ENCODE measurements at places on chromosomes 13 and 19. TPM values are rescaled to one million over a fixed set of nuclear protein-coding genes. Genes with fewer than 3 reads are reported as not detected.

ZNF91 gene
- total RNA-seq: 93.9 TPM

FCAR gene
- total RNA-seq: not detected

TNFRSF19 gene
- 1.3 TPM for total RNA-seq

FXYD3 gene
- total RNA-seq: 3,325 TPM

Measured in transverse colon (tissue), 4 donors.